NCI-H526 (cell line): ENCODE measurements at places on chromosomes 3 and 15.
A peak's percentile ranks its signal among the peaks of the same experiment; 100 is the strongest.

DNA sequence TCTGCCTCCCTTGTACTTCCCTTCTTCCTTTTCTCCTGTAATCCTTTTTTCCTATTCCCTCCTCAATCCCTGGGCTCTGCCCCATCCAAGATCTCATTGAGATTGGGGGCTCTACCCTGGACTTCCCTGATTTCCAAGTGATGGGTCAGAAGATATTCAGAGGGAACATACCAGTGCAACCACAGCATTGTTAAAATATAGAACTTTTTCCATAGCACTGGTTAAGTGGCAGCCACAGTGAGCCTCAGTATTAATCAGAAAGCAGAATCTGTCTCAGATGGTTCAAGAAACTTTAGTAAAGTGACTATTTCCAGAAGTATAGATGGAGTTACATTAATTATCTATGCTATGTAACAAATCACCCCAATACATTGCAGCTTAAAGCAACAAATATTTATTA lies 18.7 kb upstream of the SCN10A start:
- DNase-seq, result no peak

- DNase-seq, result no peak
Observed at GRCh38 chr3:134956395-134956794, 161.3 kb downstream of the EPHB1 start.

- DNase-seq, result no peak
Observed at GRCh38 chr15:87326269-87326668, 930.3 kb downstream of the NTRK3 start.

- DNase-seq, result no peak
Observed at GRCh38 chr3:117820658-117821299, 1111.2 kb downstream of the TUSC7 start.

GRCh38 chr3:110420158-110420641 lies 651.4 kb upstream of the NECTIN3 start:
- DNase-seq, result no peak

- peak; percentile 63 for DNase-seq
Observed at GRCh38 chr15:66698318-66698961, 3.6 kb upstream of the SMAD6 start.

DNA sequence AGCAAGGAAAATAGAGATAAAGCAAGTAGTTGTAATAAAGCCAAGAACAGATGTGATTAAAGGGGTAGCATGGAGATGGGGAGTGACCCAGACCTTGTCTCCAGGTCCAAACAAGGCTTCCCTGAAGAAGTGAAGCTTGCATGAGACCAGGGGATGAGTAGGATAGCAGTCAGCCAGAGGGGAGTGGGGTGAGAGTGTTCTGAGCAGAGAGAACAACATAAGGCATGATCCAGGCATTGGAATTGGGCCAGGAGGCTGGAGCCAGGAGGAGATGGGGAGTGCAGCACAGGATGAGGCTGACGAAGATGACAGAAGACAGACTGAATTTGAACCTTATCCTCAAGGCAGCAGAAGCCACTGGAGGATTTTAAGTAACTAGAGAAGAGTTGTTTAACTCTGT lies 7.2 kb downstream of the TMOD2 start:
- no peak for DNase-seq

GRCh38 chr3:147396712-147397046 lies 9.7 kb downstream of the ZIC4 start:
- no peak for DNase-seq

- DNase-seq, result no peak
Observed at GRCh38 chr3:12797892-12798558, 1.5 kb downstream of the CAND2 start.
